ENCODE measurements at places on chromosomes 4 and X.

GRCh38 chrX:57771689-57772088 is 91.6 kb upstream of the NLRP2B start:
- DNase-seq: no peak

GRCh38 chr4:3276986-3277385 is 15.8 kb upstream of the RGS12 start:
- no peak for DNase-seq

- peak; percentile 6 for DNase-seq
Measured at GRCh38 chrX:51332188-51332942, at the start of gene NUDT10. NUDT10 (plus strand) TSS chrX:51332822; CDS start chrX:51332966, 144 bp downstream.

DNA sequence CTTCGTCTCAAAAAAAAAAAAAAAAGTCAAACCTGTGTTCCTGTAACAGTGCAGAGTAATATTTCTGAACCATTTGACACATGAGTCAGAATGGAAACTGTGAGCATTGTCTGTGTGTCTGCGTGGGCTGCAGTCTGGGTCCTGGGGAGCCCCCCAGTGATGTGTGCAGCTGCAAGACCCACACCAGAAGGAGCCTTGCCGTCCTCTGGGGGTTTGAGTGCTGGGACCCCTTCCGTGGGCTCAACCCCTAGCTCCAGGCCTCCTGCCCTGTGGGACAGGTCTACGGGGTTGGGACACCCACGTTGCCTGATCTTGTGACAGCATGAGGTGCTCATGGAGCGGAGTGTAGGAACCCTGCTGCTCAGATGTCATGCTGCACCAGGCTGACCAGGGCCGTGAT is 43.7 kb downstream of the DDX3X start:
- DNase-seq: no peak

- peak; percentile 29 for DNase-seq
Measured at GRCh38 chrX:103629318-103630170, 769 bp downstream of the TCEAL1 start.

DNA sequence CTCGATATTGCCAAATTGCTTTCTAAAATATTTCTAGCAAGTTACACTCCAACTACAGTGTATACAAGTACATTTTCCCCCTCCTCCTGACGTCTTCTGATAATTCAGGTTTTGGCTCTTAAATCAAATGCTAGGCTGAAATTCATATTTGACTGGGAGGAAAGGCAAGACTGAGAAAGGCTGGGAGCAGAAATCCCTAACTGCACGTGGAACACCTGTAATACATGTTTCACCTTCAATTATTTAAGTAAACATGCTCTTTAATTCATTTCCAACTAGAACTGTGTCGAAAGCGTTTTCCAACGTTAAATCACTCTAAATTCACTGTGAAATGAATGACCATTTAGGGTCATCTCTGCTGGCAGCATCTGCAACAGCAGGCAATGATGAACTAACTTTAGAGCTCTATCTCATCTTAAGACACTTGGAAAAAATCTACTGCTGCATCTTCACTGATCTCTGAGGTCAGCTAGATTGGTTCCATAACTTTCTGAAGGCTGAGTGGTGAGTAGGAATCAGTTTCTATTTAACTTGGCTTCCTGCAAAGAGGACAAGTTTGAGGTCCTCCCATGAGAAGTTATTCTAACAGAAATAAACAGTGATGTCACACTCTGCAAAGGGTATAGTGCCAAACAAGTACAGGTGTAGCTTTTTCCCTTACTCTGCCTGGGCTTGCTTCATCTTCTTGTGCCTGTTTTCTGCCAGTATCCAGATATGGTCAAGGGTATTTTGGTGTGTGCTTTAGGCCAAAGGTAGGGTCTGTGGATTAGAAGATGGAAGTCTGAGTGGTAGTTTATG is 144.3 kb upstream of the PAK3 start:
- no peak for DNase-seq

DNA sequence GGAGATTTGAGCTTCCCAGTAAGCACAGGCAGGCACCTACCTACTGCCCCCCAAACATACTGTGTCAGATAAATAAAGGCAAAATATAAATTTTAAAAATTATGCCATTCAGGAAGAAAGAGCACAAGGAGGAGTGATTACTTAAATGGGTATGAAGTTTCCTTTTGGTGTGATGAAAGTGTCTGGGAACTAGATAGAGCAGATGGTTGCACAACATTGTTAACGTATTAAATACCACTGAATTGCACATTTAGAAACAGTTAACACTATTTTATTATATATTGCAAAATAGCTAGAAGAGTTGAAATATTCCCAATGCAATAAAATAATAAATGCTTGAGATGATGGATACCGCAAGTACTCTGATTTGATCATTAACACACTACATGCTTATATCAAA is 374.7 kb upstream of the FGF13 start:
- DNase-seq: peak; percentile 41

DNA sequence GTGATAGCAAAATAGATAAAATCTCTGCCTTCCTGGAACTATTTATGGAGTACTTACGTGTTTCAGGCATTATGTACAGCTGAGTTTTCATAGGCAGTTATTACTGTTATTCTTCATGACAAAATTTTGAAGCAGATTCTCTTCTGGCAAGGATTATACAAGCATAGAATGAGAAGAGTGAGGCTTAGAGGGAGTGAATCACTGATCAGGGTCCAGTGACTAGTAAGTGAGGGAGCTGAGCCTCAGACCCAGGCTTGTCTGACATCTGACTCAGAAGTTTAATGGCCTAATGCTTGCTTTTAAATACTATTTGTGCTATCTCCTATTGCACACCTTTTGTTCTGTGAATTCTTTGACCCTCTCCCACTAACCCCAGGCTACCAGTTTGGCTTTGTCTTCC is 110.6 kb downstream of the DTHD1 start:
- no peak for DNase-seq

DNA sequence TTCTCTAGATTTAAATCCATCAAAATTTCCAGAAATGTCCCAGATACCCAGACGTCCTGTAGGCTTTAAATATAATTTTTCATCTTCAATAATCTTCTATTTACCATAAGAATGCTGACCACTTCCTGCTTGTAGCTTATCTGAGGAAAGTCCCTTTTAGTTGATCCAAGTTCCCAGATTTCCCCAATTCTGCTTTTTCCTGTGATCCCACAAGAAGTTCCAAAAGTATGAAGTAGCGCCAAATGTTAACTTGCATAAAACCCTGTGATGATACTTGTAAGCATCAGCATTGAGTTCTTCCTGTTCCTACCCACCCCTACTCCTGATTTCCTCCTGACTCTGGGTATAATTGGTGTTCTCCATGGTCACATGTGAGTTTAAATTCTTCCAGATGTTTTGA is 10.6 kb upstream of the TLR8 start:
- peak; percentile 27 for DNase-seq

GRCh38 chr4:73499996-73500765 is 18.6 kb downstream of the AFM start:
- no peak for DNase-seq

GRCh38 chrX:98350940-98351339 is 1467.2 kb downstream of the RPA4 start:
- no peak for DNase-seq

GRCh38 chrX:73850124-73851013 is 287.4 kb downstream of the CHIC1 start:
- DNase-seq: no peak

- peak; percentile 64 for DNase-seq
Measured at GRCh38 chrX:118594697-118595420, 99.2 kb downstream of the DOCK11 start.

- peak; percentile 24 for DNase-seq
Measured at GRCh38 chr4:73245955-73246354, 12.6 kb downstream of the ANKRD17 start.

- DNase-seq: no peak
Measured at GRCh38 chr4:108168160-108168670, 517 bp downstream of the LEF1 start.

- no peak for DNase-seq
Measured at GRCh38 chr4:80922941-80923340, 107.6 kb upstream of the BMP3 start.

DNA sequence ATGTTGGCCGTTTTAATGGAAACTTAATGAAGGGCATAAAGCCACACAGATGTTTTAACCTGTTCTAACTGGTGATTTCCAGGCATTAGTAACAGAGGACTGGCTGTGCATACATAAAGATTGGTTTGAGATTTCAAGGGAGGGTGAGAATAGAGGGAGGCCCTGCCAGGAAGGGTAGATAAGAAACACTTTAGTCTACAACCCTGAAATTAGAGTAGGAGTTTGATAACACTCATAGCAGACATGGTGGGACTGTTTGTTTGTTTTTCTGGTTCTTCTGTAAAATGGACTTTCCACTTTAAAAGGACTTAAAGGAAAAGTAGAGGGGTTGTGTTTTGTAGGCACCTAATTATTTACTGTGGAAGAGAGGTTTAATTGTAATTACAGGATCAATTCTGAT is 16.2 kb downstream of the SLC4A4 start:
- DNase-seq: no peak

GRCh38 chrX:77167993-77168392 is 279.2 kb upstream of the FGF16 start:
- peak; percentile 4 for DNase-seq

DNA sequence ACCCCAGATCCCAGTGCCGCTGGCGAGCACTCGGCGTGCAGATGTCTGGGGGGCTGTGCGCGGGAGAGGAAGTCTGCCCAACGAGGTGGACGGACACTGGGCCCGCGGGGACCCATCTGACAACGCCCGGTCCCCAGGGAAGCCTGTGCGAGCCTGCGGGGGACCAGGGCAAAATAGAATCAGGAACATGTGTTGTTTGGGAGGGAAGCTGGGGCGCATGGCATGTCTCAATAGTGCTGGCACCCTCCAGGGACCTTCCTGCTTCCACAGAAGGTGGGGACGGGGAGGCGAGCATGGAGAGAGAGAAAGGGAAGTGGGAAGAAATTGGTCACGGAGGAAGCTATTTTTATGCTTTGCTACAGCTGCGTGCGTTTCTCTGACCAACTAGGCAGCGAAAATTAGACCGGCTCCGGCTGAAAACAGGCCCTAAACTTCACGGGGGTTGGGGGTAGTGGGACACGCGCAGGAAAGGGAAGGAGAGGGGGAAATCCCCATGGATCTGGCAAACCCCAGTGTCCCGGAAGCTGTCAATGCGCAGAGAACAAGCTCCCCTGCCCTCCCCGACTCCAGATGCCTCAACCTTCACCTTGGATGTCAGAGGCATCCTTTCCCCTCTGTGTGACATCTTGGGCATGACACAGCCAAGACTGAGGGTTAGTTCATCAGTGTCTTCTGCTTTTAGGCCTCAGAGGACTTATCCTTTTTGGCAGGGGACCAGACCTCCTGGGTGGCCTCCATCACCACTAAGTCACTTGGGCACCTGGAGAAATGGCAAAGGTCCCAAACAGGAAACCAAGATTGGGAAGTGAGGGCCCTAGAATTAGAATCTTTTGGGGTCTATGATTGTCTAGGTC is 169.8 kb upstream of the BCOR start:
- DNase-seq: peak; percentile 83

GRCh38 chrX:72216973-72217372 is 21.9 kb downstream of the ERCC6L start:
- DNase-seq: peak; percentile 2

DNA sequence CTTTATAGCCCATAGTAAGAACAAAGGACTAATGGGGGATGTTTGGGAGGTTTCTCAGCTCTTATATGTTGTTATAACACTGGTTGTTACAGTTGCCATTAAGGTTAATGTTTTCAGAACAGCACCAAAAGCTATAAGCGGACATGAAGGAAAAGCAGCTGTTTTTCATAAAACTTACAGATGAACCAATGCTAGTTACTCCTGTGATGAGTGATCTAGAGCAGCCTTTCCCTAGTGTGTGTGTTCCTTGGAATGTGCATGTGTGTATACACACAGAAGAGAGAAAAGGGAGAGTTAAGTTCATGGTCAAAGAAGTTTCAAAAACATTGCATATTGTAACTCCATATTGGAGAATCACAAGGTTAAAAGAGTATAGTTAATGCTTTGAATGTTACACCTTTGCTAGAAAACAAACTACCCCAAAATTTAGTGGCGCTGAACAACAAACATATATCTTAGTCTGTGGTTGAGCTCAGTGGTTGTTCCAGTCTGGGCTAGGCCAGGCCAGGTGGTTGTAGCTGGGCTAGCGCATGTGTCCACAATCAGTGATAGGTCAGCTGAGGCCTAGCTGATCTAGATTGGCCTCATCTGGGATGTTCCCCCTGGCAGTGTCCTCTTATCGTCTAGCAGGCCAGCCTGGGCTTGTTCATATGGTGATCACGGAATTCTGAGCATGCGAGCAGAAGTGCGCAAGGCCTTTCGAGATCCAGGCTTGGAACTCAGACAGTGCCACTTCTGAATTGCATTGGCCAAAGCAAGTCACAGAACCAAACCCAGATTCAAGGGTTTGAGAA is 151.0 kb downstream of the NHS start:
- DNase-seq: no peak

- DNase-seq: no peak
Measured at GRCh38 chr4:2806390-2807355, 13.8 kb downstream of the SH3BP2 start.

DNA sequence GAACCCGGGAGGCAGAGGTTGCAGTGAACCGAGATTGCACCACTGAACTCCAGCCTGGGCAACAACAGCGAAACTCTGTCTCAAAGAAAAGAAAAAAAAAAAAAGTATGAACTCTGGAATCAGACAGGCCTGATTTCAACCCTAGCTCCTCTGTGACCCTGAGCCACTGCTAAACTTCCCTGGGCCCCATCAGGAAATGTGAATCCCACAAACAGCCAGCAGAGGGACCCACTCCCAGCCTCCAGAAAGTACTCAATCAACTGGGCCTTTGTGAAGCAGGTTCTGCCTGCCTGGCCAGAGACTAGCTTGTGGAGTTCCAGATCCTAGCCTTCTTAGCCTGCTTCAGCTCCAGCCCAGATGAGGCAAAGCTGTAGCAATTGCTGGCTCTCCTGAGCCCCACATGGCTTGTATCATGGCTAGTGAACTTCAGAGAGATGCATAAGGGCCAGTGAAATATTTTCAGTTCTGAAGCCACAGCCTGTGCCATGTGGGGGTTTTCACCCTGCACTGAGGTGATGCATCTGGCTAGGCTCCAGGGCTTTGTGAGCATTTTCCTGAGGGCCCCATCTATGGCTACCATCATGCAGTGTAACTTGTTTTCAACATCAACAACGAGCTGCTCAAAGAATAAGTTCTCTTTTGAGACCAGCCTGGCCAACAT is 7.2 kb upstream of the IDS start:
- peak; percentile 62 for DNase-seq

- DNase-seq: no peak
Measured at GRCh38 chrX:154059729-154060245, 37.7 kb downstream of the MECP2 start.

GRCh38 chrX:96611619-96612362 is 72.9 kb upstream of the DIAPH2 start:
- no peak for DNase-seq

- peak; percentile 76 for DNase-seq
Measured at GRCh38 chrX:40097504-40098263, at the start of gene BCOR. BCOR (minus strand) TSS chrX:40097958; CDS start chrX:40077929, 20,029 bp downstream.

GRCh38 chr4:73859614-73860088 is 6.6 kb downstream of the PF4V1 start:
- no peak for DNase-seq

DNA sequence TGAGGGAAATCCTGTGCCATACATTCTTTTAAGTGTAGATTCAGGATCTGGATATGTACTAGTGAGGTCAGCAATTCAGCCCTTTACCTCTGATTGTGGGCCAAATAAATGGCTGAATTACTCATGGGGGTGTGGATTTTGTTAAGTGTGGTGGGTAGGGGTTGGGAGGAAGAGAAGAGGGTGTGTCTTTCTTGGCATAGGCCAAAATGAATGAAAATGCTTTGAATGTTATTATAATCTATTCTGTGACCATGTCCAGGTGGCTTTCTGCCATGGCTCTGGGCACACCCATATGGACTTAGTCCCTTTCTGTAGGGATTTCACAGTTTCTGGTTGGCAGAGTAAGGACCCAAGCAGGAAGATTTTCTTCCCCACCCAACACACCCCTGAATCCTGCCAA is 244.3 kb downstream of the CBR4 start:
- no peak for DNase-seq

GRCh38 chr4:84688605-84689004 is 105.7 kb downstream of the CDS1 start:
- no peak for DNase-seq

Measured in suppressor macrophage (primary cell).